ENCODE measurements at places on chromosomes 12 and 14.

GRCh38 chr12:105343836-105344235, 13.3 kb downstream of the C12orf75 start:
- DNase-seq, result no peak

DNA sequence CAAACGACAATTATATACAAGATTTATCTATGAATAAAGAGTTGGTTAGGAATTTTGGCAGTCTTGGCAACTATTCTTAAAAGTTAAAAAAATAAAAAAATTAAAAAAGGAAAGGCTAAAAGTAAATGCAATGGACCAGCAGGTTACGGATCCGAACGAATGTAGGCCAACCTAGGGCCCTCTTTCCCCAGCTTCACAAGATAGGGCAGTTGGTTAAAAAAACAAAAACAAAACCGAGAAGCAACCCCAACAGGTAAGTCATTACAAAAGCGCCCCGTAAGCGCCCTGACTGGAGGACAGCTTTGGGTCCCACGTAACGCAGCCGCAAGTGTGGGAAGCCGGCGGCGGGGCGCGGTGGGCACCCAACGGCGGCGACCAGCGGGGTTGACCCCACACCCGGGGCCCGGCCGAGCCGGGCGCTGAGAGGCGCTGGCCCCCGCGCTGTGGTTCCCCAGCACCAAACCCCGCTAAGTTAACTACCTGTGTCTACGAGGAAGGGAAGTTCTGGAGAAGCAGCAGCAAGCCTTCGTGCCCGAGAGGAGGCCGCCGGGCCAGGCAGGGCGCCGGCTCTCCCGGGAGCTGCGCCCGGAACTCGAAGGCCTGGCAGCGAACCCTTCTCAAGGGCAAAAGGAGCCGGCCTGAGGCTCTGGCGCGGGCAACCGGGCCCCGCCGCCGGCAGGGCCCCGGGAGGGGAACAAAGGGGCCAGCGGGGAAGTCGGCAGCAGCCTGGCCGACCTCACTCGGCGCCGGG, 882 bp downstream of the HECTD1 start:
- peak; percentile 72 for DNase-seq

DNA sequence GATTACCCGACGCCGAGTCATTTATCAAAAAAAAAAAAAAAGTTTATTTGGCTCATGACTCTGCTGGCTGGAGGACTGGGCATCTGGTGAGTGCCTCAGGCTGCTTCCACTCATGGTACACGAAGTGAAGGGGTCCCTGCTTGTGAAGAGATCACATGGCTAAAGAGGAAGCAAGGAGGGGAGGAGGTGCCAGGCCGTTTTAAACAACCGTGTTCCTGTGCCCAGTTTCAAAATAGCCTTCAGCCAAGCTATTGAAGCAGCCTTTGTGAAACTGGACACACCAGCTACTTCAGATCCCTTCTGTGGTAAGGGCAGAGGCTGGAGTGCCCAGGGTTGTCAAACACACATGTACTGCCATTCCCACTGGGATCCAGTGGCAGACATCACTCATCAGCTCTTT, 7.6 kb downstream of the POP5 start:
- no peak for DNase-seq

- no peak for DNase-seq
Observed at GRCh38 chr14:51002406-51002999, 58.2 kb upstream of the PYGL start.

DNA sequence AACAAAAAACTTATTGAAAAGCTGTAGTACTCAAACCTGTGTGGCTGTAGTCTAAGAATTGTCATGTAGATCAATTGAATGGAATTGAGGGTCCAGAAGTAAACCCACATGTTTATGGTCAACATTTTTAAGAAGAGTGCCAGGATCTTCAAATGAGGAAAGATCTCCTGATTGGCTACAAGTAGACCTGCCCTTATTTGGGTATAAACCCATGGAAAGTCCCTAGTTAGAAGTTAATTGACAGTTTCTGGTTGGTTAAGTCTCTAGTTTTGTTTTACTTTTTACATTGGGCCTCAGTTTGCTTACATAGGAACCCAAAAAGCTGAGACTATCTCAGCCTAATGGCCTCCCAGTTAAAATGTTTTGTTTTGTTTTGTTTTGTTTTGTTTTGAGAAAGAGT, 91.9 kb upstream of the RESF1 start:
- DNase-seq, result no peak

DNA sequence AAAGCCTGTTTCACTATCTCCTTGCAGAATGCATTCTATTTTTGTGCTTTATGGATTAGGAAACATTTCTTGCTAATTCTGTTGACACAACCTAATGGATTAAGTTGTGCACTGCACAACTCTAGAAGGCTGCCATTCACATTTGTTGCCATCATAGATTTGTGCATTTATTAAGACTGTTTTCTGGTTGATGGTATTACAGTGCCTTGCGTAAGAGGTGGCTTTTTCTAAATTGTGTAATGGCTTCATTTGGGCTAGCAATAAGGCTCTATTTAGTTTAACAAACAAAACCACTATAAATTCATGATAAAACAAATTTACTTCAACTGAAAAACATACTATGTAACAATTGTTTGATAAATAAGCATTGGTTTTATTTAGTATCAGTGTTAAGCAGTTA, 175.9 kb downstream of the TRHDE start:
- no peak for DNase-seq

DNA sequence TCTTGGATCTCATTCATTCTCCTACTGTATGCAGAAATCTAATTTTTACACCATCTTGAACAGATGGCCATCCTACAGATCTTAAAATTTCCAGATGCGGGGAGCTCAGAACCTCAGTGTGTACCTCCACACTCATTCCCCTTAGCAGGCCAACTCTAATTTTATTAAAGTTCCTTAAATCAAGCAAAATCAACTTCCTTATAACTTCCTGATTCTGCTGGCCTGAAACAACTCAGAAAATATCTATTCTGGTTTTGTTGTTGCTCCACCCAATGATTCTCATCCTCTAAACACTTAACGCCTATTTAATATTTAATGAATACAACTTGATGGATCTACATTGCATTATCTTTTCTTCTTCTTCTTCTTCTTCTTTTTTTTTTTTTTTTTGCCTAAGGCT, 3.1 kb downstream of the EMP1 start:
- DNase-seq, result no peak

Measured in type B pancreatic cell (in vitro differentiated cells).